Dermis blood vessel endothelial cell (primary cell): ENCODE measurements at places on chromosomes 11 and 22.

DNA sequence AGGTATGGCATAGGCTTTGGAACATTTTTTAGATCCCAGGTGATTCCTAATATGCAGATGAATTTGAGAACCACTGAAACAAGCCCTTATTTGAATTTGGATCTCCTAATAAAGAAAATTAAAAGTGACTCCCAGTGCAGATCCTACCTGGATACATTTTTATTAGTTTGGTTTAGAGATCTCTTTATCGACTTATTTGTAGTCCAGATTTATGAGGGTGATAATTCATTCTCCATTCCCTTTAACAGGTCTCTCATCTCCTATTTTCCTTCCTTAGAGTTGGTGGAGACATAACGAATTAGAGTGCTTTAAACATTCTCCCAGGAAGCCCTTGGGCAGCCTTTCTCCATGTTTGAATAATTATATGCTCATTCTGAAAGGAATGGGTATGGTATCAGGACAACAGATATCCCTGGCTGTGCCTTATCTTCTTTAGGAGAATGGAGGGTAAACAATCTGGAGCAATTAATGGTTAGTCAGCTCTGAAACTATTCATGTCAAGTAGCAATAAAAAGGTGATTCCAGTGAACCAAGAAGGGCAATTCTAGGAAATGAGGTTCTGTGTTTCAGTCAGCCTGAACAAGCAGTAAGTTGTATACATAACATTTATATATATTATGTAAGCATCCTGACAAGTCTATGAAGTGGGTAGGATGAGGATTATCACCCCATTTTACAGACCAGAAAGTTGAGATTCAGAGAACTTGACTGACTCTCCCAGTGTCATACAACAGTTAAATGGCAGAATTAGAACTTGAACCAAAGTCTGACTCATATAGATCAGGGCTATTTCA lies 53.9 kb upstream of the RCE1 start:
- no peak for DNase-seq

GRCh38 chr22:47849576-47849975 lies 1087.1 kb downstream of the TBC1D22A start:
- no peak for DNase-seq

GRCh38 chr11:122108192-122108799 lies 7.7 kb downstream of the BLID start:
- peak; percentile 73 for DNase-seq

GRCh38 chr22:24088816-24089215 lies 77.7 kb downstream of the CABIN1 start:
- no peak for DNase-seq

GRCh38 chr11:63889344-63889743 lies 27.6 kb downstream of the RCOR2 start:
- no peak for DNase-seq

DNA sequence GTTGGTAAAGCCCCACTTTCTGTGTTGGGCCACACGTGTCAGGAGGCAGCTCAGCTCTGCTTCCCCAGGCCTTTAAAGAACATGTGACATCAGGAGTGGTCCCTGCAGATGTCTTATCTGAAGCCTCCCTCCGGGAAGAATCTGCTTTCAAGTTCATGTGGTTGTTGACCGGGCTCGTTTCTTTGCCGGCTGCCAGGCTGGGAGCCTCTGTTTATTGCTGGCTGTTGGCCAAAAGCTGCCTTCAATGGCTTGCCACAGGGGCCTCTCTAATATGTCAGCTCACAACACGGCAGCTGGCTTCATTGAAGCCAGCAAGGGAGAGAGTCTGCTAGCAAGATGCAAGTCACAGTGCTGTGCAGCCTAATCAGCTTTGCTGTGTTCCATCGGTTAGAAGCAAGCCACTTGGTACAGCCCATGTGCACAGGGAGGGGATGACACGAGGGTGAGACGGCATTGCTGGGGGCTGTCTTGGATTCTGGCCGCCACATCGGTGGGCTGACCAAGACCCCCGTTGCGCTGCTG lies 14.6 kb downstream of the MRGPRF start:
- peak; percentile 61 for DNase-seq
